CD4-positive, alpha-beta T cell treated with Interleukin-1 beta for 1 hour (primary cell): ENCODE measurements at places on chromosomes 7 and 10.

DNA sequence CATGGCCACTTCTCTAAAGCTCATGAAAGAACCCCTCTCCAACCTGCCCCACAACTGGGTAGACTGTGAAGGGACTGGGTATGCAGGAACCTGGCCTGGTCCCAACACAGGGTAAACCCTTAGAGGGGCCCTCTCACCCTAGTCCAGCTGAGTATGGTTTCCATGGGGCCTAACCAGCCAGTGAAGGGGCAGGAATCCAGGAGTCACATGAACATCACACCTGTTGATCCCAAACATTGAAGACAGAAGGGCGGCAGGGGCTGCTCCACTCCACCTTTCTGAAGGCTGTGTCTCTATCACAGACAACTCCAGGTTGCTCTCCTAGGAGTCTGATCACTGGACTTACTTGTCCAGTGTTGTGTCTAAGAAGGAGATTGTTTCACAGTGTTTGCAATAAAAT lies 30.8 kb downstream of the GRID1 start:
- DNase-seq: no peak

GRCh38 chr7:133510326-133511055 lies 257.6 kb downstream of the EXOC4 start:
- no peak for DNase-seq

GRCh38 chr10:59234816-59235429 lies 58.5 kb downstream of the PHYHIPL start:
- DNase-seq: no peak

DNA sequence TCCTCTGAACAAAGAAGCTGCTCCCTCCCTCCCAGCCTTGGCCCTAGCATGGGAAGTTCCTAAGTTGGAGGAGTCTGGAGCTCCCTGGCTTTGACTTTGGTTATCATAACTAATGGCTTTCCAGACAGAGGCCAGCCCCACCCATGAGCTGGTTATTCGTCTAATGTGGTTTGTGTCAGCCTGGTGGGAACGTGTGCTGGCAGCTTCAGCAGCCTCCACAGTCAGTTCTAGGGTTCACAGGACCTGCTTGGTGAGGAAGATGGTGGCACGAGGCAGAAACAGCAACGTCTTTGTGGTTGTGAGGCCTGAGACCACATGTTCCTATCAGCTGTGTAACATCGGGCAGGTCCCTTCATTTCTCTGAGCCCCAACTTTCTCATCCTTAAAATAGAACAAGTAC lies 103.1 kb downstream of the PAXIP1 start:
- DNase-seq: no peak

DNA sequence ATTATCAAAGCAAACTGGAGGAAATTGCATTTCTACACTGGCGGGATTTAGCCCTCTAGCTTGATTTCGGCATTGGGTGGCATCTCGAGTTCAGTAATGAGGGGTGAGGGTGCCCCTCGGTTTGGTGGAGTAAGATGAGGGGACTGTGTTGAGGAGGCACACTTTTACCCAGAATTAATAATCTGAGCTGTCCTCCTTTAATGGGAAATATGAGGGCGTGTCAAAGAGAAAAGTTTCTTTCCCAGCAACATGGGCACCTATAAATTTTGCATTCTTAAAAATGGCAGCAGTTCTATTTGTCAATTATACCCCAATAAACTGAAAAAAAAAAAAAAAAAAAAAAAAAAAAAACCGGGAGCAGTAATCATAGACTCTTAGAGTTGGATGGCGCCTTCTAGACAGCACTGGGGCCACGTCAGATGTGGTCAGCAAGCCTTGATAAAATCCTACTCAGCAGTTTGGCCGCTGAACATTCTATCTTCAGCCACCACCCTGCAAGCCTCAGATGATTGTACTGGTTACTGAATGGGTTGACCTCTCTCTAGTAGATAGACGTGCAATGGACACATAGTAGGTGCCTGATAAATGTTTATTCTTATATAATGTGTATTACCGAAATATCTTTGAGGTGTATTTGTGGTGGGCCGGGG lies 931 bp downstream of the PAPSS2 start:
- DNase-seq: no peak

DNA sequence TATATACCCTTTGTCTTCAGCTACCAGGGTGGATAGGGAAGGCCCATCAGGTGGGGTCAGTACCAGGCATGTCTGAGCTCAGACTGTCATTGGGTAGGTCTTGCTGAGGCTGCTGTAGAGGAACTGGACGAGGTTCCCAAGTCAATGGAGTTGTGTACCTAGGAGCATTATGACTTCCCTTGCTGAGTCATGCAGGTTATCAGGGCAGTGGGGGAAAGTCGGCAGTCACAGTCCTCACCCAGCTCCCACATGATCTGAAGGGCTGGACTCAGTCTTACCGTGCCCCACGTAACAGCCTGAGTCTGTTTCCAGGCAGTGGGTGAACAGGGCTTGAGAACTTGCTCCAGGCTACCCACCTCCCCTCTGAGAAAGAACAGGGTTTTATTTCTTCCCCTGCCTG lies 260.8 kb upstream of the COBL start:
- no peak for DNase-seq

- no peak for DNase-seq
Measured at GRCh38 chr10:96995851-96996250, 163.8 kb downstream of the LCOR start.

- DNase-seq: no peak
Measured at GRCh38 chr7:25659841-25660240, 431.6 kb upstream of the NPVF start.

DNA sequence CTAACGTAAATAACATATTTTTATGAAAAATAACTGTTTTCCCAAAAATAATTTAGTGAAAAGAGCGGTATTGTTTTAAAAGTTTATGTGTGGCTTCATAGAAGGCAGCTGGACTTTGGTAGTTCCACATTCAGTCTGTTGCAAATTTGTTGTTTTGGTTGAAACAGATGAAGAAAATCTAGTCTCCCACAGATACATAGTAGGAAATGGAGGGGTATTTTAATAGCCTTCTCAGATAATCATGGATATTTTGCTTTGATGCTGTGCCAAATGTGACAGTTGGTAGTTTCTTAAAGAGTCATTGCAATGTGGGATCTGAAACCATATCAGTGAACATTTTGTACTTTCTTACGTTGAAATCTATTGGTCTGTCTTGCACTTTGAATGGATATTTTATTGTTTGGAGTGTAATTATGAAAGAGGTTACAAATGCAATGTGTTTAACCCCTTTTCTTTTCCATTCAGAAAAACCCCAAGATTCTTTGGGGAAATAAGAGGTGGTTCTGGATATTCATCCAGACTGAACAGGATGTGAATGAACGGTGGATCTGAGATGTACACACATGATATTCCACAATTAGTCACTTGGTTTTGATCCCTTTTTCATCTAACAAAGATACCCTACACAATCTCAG lies 10.4 kb downstream of the ZNF365 start:
- DNase-seq: no peak

GRCh38 chr10:117360016-117360415 lies 15.2 kb downstream of the PDZD8 start:
- no peak for DNase-seq

GRCh38 chr10:117163061-117163953 lies 25.2 kb upstream of the VAX1 start:
- DNase-seq: no peak

GRCh38 chr7:141992156-141992555 lies 3.5 kb upstream of the MGAM start:
- DNase-seq: no peak

- DNase-seq: no peak
Measured at GRCh38 chr7:33642312-33642711, 263.0 kb upstream of the BMPER start.

DNA sequence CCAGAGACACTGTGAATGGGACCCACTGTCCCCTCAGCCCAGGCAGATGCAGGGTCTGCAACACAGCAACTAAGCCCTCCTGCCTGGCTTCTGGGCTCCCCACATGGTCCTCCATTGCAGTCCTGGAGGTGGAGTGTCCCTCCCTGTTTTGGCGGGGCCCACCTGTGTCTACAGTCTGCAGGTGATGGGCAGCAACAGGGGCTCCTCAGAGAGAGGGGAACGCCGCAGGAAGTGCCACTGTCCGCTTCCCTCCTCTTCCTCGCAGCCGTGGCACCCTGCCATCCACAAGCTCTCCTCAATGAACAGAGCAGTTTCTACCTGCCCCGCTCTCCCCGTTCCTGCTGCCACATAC lies 9.3 kb downstream of the CAMK2G start:
- DNase-seq: peak; percentile 9

- DNase-seq: no peak
Measured at GRCh38 chr10:13739183-13739582, 152.4 kb downstream of the PRPF18 start.

DNA sequence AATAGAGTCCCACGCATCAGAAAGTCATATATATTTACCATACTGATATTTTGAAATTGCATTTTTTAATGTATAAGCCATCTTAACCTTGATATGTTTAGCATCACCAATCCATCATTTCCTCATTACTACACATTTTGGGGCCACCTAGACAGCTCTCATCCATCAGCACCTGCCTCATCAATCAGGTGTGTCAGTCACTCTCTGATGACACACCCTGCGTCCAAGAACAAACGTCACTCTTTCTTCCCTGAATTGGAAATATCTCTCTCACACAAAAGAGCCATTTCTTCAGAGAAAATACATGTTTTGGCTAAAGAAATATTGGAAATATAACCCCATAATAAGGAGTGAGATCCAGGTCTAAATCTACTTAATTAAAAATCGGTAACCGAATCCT lies 38.9 kb upstream of the RSU1 start:
- DNase-seq: no peak

GRCh38 chr7:32893207-32893524 lies 1.6 kb upstream of the KBTBD2 start:
- peak; percentile 39 for DNase-seq

GRCh38 chr7:75055830-75056772 lies 17.5 kb downstream of the RCC1L start:
- no peak for DNase-seq

DNA sequence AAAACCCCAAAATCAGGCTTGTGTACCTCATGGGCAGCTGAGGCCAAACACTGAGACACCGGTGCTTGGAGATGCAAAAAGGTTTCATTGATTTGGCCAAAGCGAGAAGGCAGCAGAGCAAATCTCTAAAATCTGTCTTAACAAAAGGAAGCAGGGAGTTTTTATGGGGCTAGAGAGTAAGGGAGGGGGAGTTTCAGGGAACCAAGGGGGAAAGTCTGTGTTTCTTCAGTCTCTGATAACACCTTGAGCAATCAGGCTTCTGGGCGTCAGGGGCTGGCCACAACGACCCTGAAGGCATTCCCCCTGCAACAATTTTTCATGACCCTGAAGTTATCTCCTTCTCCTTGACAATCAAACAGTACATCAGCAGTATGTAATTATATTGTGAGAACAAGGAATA lies 2.7 kb upstream of the ZNF786 start:
- no peak for DNase-seq

DNA sequence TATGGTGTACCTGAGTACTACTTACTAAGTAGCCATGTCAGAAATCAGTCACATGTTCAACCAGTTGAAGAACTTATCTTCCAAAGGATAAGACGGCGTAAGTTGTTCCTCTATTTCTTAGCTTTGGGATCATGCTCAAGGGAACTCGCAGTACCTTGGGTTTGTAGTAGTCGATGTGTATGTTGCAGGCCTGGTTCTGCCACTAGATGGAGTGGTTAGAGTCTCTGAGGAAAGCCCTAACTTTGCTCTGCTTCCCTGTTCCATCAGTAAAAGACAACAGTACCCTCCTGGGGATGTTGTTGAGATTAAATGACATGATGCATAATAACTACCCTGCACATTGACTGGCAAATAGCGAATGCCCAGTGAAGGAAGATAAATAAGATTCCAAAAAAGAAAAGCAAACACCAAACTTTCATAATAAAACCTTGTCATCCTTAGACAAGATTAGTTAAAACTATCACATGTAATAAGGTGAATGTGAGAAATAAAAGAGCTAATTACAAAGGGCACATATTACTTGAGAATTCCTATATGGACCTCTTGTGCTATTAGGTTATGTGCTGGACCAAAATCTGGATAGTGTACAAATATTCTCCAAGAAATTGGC lies 165.9 kb downstream of the ABCA13 start:
- no peak for DNase-seq

- DNase-seq: no peak
Measured at GRCh38 chr7:128189231-128189930, 51.7 kb upstream of the LEP start.

GRCh38 chr7:37635346-37635745 lies 48.2 kb upstream of the GPR141 start:
- DNase-seq: no peak

DNA sequence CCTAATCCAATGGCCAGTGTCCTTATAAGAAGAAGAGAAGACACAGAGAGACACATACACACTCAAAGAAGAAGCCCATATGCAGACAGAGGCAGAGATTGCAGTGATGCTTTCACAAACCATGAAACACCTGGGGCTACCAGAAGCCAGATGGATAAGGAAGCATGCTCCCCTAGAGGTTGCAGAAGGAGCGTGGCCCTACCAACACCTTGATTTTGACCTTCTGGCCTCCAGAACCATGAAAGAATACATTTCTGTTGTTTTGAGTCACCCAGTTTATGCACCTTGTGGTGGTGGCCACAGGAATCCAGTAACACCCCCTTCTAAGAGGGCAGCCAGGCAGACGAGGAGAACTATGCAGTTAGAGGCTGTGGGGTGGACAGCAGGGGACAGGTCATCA lies 43.5 kb downstream of the AOC1 start:
- DNase-seq: no peak

DNA sequence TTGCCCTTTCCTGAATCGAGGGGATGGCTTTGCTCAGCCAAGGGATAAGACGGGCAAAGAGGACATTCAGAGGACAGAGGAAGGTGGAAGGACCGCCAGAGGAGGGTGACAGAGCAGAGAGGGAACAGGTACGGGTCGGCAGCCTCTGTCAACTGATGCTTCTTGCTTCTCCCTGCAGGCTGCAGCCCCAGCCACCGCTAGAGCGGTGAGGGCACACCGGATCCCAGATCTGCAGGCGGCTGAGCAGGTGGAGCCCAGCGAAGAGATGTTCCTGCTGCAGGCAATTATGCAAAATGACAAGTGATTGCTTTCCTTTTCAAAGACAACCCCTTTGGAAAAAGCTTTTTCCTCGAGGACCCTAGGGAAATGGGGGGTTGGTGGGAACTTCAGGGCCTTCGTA lies 181.9 kb upstream of the ANKRD30A start:
- DNase-seq: no peak

DNA sequence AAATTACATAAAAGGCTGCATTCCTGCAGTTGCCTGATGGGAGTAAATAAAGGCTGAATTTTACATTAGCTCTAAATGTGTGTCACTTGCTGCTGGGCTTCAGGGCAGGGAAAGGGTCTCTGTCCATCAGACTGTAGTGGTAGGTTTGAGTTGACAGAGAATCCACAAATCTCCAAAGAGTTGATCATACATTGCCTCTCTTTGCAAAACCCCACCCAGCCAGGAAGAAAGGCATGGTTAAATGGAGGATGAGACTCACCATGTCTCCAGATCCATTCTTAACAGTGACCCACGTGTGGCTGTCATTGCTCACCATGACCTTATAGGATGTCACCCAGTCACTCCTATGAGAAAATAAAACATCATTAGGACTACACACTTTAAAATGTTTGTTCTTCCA lies 92.8 kb downstream of the CPXM2 start:
- no peak for DNase-seq
